Myocyte (in vitro differentiated cells): ENCODE measurements at places on chromosomes 5 and 9. TPM values are rescaled to one million over a fixed set of nuclear protein-coding genes. Genes with fewer than 3 reads are reported as not detected.

The LURAP1L gene
- 9.3 and 9.4 TPM in 2 replicates for total RNA-seq

The SLC36A2 gene
- total RNA-seq = not detected in 2 replicates

The FOXD4L5 gene
- total RNA-seq = not detected in 2 replicates

The SLC6A7 gene
- total RNA-seq = 0.10 TPM in 1 of 2 replicates, not detected in the other

The LIFR gene
- total RNA-seq = 11.1 and 16.2 TPM in 2 replicates

The BICD2 gene
- 60.6 and 68.3 TPM in 2 replicates for total RNA-seq

The FIBCD1 gene
- 0.36 and 0.48 TPM in 2 replicates for total RNA-seq

The PPWD1 gene
- total RNA-seq = 24.2 and 25.4 TPM in 2 replicates

The FOXD4L4 gene
- total RNA-seq = 0.16 TPM in 1 of 2 replicates, not detected in the other

The CAVIN4 gene
- total RNA-seq = 205 and 311 TPM in 2 replicates

The SPATA31E1 gene
- not detected in 2 replicates for total RNA-seq

The PPP2R2B gene
- total RNA-seq = 0.21 TPM in 1 of 2 replicates, not detected in the other

The CDC23 gene
- 31.6 and 33.2 TPM in 2 replicates for total RNA-seq

The PRLR gene
- total RNA-seq = not detected in 2 replicates

The PCDHB12 gene
- 5.4 and 7.2 TPM in 2 replicates for total RNA-seq

The NACC2 gene
- total RNA-seq = 22.8 and 31.6 TPM in 2 replicates
